HCT116 (cell line): ENCODE measurements at places on chromosomes 6 and 20. TPM values are rescaled to one million over a fixed set of nuclear protein-coding genes. Genes with fewer than 3 reads are reported as not detected.
A peak's percentile ranks its signal among the peaks of the same experiment; 100 is the strongest.

DNA sequence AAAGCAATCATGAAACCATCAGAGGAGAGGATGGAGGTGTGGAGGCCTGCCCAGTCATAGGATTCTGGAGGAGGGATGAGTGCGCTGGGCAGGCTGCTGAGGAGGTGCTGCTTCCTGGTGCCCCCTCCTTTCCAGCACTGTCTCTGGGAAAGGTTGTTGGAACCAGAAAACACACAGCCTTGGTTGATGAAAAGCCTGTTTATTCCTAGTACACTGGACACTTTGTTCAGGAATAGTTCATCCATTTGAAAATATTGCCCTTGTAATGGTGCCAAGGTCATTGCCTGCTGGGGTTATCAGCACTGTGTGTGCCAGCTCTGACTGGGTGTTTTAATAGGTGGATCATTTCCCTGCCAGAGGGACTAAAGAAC, 83.7 kb upstream of the ARMC2 start:
- H3K4me3 ChIP-seq = no peak overlapping the region
- H3K36me3 ChIP-seq = no peaks in the 10 kb centered on the region
- no peak for DNase-seq
- H3K4me1 ChIP-seq = peaks cover 8% of the 10 kb centered on the region
- H3K27ac ChIP-seq = no peak overlapping the region; the same call in 1 of the 2 replicates

GRCh38 chr6:149806127-149806526, 56.6 kb downstream of the PCMT1 start:
- no peaks in the 10 kb centered on the region for H3K27me3 ChIP-seq
- peaks cover 7% of the 10 kb centered on the region; the same call in 1 of the 2 replicates for H3K36me3 ChIP-seq
- H3K4me3 ChIP-seq = no peak overlapping the region
- H3K27ac ChIP-seq = no peak overlapping the region
- DNase-seq = no peak

DNA sequence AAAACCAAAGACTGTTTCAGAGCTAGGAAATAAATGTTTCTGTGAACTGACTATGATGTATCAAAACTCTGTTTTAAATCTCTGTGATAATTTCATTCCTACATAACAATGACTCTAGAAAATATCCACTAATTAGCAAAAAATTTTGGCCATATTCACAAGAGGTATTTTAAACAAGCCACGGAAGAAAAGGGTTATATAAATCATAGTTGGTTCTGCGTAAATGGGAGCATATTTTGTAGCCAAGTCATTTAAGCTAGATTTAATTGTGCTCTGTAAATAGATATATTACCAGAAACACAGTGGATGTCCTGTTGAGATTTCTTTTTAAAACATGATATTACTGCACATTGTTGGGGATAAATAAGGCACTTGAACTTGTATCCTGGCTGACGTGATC, 416.5 kb upstream of the PLCB4 start:
- H3K27ac ChIP-seq = no peak overlapping the region
- no peaks in the 10 kb centered on the region for H3K27me3 ChIP-seq
- H3K4me3 ChIP-seq = no peak overlapping the region
- H3K4me1 ChIP-seq = no peaks in the 10 kb centered on the region

DNA sequence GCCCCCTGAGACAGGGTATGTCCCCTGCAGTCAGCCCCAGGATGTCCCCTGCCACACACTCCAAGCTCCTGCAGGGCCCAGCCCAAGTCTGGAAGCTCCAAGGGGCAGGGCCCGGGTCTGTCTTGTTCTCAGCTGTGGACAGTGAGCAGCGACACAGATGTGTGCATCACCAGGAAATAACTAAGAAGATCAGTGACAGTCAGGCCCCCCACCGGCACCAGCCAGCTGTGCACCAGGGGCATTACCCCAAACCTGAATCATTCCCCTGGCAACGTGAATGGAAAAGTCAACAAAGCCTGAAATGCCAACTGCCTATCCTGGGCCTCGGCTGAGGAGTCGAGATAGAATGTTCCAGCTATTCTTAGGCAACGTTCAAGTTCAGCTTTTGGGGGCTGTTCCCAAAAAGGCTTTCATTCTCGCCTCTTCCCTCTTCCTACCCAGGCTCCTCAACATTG, 105.0 kb downstream of the PREX1 start:
- H3K27me3 ChIP-seq = no peaks in the 10 kb centered on the region
- H3K4me3 ChIP-seq = no peak overlapping the region
- DNase-seq = no peak
- H3K36me3 ChIP-seq = no peaks in the 10 kb centered on the region

DNA sequence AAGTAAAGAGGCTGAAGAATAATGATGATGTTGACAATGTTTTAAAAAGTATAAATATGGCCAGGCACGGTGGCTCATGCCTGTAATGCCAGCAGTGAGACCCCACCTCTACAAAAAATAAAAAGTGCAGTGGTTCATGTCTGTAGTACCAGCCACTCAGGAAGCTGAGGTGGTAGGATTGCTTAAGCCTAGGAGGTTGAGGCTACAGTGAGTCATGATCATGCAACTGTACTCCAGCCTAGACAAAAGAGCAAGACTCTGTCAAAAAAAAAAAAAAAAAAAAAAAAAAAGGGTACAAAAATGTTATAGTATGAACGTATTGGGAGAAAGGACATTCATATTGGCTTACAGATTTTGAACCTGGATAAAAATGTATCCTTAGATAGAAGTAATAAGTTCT, 543.1 kb upstream of the IRAK1BP1 start:
- H3K4me3 ChIP-seq = no peak overlapping the region
- no peak overlapping the region for H3K27ac ChIP-seq

DNA sequence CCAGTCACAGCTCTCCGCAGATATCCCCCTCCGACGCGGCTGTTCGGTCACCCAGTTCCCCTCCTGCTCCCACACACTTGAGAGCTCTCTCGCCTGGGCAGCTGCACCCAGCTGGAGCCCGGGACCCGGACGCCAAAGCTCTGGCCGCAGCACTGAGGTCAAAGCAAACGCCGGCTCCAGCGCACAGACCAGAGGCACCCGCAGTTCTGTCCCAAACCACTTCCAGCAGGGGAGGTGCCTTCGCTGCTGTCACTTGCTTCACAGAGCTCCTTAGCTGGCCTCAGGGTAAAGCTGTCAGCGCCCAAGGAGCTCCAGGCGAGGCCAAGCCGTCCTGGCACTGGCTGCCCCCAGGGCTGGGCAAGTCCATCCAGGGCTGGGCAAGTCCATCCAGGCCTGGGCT, 27.9 kb downstream of the SLC2A4RG start:
- no peaks in the 10 kb centered on the region for H3K4me1 ChIP-seq
- H3K27ac ChIP-seq = no peak overlapping the region
- no peaks in the 10 kb centered on the region for H3K36me3 ChIP-seq
- H3K4me3 ChIP-seq = no peak overlapping the region

DNA sequence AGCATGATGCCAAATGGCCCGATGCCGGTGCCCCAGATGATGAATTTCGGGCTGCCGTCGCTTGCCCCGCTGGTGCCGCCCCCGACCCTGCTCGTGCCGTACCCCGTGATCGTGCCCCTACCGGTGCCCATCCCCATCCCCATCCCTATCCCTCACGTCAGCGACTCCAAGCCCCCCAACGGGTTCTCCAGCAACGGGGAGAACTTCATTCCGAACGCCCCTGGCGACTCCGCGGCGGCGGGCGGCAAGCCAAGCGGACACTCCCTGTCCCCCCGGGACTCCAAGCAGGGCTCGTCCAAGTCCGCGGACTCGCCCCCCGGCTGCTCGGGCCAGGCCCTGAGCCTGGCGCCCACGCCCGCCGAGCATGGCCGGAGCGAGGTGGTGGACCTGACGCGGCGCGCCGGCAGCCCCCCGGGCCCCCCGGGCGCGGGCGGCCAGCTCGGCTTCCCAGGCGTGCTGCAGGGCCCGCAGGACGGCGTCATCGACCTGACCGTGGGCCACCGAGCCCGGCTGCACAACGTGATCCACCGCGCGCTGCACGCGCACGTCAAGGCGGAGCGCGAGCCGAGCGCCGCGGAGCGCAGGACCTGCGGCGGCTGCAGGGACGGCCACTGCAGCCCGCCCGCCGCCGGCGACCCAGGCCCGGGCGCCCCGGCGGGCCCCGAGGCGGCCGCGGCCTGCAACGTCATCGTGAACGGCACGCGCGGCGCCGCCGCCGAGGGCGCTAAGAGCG, 144.6 kb downstream of the SOBP start:
- H3K27me3 ChIP-seq = no peaks in the 10 kb centered on the region
- no peaks in the 10 kb centered on the region for H3K4me1 ChIP-seq
- no peak overlapping the region for H3K4me3 ChIP-seq
- H3K36me3 ChIP-seq = no peaks in the 10 kb centered on the region
- H3K27ac ChIP-seq = no peak overlapping the region

Gene BMP7
- total RNA-seq = 7.0 TPM

Gene REV3L
- total RNA-seq = 12.8 TPM

Gene FNDC1
- total RNA-seq = 0.07 TPM

GRCh38 chr20:18721551-18722115, 92.0 kb upstream of the SCP2D1 start:
- DNase-seq = no peak
- no peak overlapping the region for H3K4me3 ChIP-seq
- H3K4me1 ChIP-seq = no peaks in the 10 kb centered on the region

Gene DNMT3B
- total RNA-seq = 22.2 TPM

- no peaks in the 10 kb centered on the region for H3K27me3 ChIP-seq
- no peak for DNase-seq
- H3K27ac ChIP-seq = no peak overlapping the region
- peaks cover 10% of the 10 kb centered on the region; the same call in 1 of the 2 replicates for H3K4me1 ChIP-seq
Measured at GRCh38 chr20:38299963-38300362, 4.0 kb upstream of the BPI start.

- H3K4me1 ChIP-seq = no peaks in the 10 kb centered on the region
- H3K27me3 ChIP-seq = no peaks in the 10 kb centered on the region
- DNase-seq = no peak
- H3K36me3 ChIP-seq = no peaks in the 10 kb centered on the region
- no peak overlapping the region for H3K4me3 ChIP-seq
Measured at GRCh38 chr6:45488889-45489288, 111.2 kb upstream of the SUPT3H start.

GRCh38 chr20:50215926-50216325, 25.3 kb downstream of the CEBPB start:
- no peaks in the 10 kb centered on the region for H3K27me3 ChIP-seq
- no peak overlapping the region for H3K27ac ChIP-seq
- no peaks in the 10 kb centered on the region for H3K36me3 ChIP-seq
- H3K4me3 ChIP-seq = no peak overlapping the region
- no peak for DNase-seq

- no peaks in the 10 kb centered on the region for H3K36me3 ChIP-seq
- H3K27ac ChIP-seq = no peak overlapping the region
- no peak overlapping the region for H3K4me3 ChIP-seq
- DNase-seq = no peak
Measured at GRCh38 chr6:33634946-33635345, 13.8 kb downstream of the ITPR3 start.

Gene C6orf163
- total RNA-seq = 1.5 TPM

DNA sequence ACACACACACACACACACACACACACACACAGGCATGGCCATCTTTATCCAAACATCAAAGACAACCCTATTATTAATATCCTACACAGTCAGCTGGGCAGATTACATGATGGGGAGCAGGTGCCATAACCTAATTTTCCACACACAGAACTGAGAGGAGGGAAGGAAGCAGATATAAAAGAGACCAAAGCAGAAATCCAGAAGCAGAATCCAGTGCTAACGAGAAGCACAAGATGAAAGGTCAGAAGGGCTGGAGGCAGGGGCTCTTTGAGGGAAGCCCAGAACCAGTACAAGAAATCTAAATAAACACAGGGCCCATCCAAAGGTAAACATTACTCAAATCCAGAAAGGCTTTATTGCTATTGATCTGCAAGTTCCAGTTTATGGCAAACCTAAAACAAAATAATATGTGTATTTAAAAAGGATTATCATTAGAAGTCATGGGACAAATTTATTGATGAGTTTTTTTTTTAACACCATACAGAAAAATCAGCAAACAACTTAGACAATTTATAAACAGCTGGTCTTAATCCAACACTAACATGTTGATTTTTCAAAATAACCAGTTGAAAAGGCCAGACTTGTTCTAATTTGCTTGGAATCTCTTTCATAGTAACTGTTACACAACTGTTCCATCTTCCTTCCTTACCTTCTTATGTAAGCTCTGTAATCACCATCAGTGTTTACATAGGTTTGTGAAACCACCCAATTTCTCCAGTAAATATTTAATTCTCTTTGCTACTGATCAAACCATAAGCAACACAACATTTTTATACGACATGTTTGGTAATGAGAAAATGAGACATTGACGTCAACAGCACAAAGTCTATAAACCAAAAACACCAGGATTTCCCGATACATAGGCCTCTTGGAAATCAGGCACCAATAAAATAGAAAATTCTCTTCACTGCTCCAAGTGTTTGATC, 34.2 kb downstream of the SLC23A2 start:
- DNase-seq = no peak
- peaks cover 18% of the 10 kb centered on the region; the same call in 1 of the 2 replicates for H3K36me3 ChIP-seq
- peaks cover 4% of the 10 kb centered on the region; the same call in 1 of the 2 replicates for H3K4me1 ChIP-seq
- H3K27me3 ChIP-seq = no peaks in the 10 kb centered on the region
- no peak overlapping the region for H3K4me3 ChIP-seq
- H3K27ac ChIP-seq = no peak overlapping the region

Gene IBTK
- total RNA-seq = 36.6 TPM

- peak; percentile 48 for DNase-seq
- peaks cover 14% of the 10 kb centered on the region for H3K4me1 ChIP-seq
- no peak overlapping the region for H3K4me3 ChIP-seq
- H3K36me3 ChIP-seq = no peaks in the 10 kb centered on the region
Measured at GRCh38 chr6:54053881-54054391, 57.3 kb upstream of the MLIP start.

Gene RAET1L
- 1.5 TPM for total RNA-seq

Gene HSPA12B
- not detected for total RNA-seq

- H3K27me3 ChIP-seq = no peaks in the 10 kb centered on the region
- DNase-seq = no peak
Measured at GRCh38 chr6:111727041-111727440, 121.4 kb upstream of the TRAF3IP2 start.

- no peak overlapping the region for H3K27ac ChIP-seq
- H3K27me3 ChIP-seq = no peaks in the 10 kb centered on the region
- DNase-seq = no peak
- no peak overlapping the region for H3K4me3 ChIP-seq
- H3K4me1 ChIP-seq = peaks cover 19% of the 10 kb centered on the region
Measured at GRCh38 chr20:10861619-10862018, 187.8 kb upstream of the JAG1 start.

Gene SPATA25
- total RNA-seq = 0.42 TPM

DNA sequence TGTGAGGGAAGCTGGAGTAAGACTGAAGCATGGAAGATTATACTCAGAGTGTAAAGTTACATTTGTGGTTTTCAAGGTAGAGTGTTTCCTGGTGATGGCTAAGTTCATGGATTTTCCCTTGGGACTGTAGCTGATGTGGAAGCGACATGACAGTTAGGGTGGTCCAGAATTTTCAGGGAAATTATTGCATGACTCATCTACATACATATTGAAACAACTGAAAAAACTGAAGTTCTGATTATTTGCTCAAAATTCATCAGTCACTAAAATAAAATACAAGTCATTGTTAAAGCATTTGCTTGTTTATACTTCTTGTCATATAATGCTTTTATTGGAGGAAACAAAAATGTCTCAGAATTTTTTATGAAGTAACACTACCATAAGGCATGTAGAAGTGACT, 700.0 kb downstream of the RFPL4B start:
- H3K36me3 ChIP-seq = no peaks in the 10 kb centered on the region
- H3K4me3 ChIP-seq = no peak overlapping the region
- no peak for DNase-seq
- H3K4me1 ChIP-seq = no peaks in the 10 kb centered on the region
